ENCODE measurements at places on chromosomes 7 and 10.

DNA sequence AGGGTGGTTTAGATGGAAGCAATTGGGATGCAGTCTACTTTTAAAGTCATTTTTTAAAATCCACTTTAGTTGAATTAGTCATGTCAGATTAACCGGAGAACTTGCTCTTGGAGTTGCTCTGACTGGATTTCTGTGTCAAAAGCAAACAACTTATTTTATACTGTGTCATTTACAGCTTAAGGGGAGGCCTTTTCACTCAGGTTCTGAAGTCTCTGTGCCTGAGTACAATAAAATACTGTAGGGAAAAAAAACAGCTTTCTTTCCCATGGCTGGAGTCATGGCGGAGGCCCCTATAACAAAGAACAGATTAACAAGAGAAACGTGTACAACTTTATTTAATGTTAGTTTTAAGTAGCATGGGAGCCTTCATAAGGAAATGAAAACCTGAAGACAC is 39.2 kb upstream of the MSRB2 start:
- DNase-seq, result no peak

DNA sequence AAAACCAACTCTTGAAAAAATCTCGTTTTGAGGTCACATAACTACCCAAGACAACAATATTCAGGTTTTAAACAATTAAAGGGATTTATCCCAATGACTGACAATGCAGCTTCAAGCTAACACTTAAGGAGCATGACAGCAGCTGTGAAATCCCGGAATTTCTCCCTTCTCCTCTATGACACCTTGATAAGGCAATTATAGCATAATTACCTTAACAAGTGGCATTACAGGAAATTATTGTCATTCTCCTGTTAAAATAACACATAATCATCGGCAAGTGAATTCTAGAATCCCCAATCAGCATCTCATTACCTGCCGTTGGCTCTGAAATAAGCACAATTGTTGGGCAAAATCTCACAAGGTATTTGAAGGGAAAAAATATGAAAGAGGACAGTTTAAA is 417.0 kb upstream of the PFKP start:
- no peak for DNase-seq

DNA sequence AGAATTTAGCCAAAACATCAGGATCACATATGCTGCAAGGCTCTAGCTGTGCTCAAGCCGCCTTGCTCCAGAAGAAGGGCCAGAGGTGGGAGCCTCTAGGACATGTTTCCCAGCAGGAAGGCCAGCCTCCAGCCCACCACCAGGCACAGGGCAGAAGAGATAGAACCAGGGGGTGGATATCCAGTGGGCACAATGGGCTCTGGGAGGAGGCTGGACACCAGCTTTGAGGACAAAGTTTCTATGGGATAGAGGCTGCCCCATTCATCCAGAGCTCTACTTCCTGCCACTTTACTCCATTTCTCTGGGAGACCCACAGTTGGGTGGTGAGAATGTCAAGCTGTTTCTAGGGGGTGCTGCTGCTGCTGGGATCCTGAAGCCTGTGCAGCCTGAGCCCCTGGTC is 77.1 kb downstream of the ARHGAP22 start:
- DNase-seq, result no peak

DNA sequence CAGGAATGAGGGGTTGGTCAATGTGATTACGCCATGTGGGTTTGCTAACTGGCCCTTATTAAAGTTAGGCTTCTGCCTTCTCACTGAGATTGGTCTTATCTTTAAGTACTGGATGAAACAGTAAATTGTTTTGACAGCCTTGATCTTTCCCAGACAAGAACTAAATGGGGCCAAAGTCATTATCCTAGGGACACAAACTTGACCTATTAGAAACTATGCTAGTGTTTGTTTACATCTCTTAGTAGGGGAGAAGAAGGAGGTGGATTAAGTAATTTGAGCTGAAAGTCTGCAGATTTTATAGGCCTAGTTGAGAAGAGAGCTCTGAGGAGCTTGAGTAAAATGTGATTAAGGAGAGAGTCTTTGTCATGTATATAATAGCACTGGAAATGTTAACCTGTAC is 386.9 kb downstream of the HTR7 start:
- no peak for DNase-seq

DNA sequence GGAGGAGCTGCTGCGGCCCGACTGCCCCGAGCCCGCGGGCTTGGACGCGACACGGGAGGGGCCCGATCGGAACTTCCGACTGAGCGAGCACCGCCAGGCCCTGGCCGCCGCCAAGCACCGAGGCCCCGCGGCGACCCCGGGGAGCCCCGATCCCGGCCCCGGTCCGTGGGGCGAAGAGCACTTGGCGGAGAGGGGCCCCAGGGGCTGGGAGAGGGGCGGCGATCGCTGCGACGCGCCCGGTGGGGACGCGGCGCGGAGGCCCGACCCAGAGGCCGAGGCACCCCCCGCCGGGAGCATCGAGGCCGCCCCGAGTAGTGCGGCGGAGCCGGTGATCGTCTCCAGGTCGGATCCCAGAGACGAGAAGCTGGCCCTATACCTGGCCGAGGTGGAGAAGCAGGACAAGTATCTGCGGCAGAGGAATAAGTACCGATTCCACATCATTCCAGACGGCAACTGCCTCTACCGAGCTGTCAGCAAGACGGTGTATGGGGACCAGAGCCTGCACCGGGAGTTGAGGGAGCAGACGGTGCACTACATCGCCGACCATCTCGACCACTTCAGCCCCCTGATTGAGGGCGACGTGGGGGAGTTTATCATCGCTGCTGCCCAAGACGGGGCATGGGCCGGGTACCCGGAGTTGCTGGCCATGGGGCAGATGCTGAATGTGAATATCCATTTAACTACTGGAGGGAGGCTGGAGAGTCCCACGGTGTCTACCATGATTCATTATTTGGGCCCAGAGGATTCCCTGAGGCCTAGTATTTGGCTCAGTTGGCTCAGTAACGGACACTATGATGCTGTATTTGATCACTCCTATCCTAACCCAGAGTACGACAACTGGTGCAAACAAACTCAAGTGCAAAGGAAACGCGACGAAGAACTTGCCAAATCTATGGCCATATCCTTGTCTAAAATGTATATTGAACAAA is 1.4 kb downstream of the OTUD1 start:
- DNase-seq, result no peak

- DNase-seq, result no peak
Observed at GRCh38 chr10:78441694-78442093, 408.0 kb downstream of the RPS24 start.

DNA sequence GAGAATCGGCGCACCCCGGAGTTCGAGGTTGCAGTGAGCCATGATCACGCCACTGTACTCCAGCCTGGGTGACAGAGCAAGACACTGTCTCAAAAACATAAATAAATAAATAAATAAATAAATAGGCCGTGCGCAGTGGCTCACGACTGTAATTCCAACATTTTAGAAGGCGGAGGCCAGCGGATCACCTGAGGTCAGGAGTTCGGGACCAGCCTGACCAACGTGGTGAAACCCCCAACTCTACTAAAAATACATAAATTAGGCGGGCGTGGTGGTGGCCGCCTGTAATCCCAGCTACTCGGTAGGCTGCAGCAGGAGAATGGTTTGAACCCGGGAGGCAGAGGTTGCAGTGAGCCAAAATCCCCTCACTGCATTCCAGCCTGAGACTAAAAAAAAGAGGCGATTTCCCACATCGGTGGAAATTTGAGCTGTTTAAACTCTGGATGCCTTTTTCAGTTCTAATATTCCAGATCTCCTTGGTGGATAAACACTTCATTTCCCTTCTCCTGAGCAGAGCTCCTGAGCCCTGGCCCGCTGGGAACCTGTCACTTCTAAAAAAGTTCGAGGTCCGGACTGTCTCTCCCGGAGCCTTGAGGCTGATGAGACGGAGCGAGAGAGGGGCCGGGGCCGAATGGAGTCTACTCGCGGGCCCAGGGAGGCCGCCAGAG is 2.0 kb upstream of the NFKB2 start:
- no peak for DNase-seq

- no peak for DNase-seq
Observed at GRCh38 chr10:93495654-93496321, 624 bp upstream of the CEP55 start.

DNA sequence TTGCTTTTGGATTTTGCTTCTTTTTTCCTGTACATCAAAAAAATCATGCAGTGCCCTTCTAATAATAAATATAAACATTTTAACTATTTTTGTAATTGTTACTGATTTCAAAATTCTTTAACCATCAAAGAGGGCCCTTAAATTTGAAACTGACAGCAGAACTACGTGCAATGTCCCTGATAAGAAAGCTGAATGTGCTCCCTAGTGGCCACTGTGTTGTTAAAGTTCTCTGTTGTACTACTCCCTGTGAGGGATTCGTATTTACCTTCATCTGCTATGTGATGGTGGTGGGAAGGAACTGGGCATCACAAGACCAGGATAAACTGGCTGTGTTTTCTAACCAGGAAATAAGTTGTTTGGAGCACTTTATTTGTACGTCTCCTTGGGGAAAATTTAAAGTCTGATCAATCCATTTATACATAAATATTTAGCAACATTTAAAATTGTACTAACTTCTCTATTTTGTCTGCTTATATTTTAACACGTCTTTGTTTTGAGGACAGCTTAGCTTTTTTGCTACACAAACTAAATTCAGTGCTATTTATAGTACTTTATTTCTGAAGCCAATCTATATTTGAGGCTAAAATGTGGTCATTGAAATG is 322.4 kb downstream of the HGF start:
- DNase-seq, result no peak

DNA sequence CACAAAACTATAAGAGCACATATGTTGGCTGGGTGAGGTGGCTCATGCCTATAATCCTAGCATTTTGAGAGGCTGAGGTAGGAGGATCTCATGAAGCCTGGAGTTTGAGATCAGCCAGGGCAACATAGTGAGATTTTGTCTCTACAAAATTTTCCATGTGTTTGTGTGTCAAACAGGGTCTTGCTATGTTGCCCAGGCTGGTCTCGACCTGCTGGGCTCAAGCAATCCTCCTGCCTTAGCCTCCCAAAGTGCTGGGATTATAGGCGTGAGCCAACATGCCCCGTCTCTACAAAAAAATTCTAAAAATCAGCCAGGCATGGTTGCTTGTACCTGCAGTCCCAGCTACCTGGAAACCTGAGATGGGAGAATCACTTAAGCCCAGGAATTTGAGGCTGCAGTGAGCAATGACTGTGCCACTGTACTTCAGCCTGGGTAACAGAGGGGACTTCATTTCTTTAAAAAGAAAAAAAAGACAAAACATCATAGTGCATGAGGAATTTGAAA is 28.3 kb downstream of the FZD9 start:
- no peak for DNase-seq

All from cortex of kidney (tissue), 1 donor.